A549 treated with CpdA at 1 μM for 4 hours (cell line): ENCODE measurements at places on chromosomes 7 and 10. TPM values are rescaled to one million over a fixed set of nuclear protein-coding genes. Genes with fewer than 3 reads are reported as not detected.

SPDYE2B gene
- total RNA-seq = not detected in 5 replicates

LSM5 gene
- total RNA-seq = 80.5 to 110 TPM (median 95.1 TPM) in 5 replicates

SKIDA1 gene
- total RNA-seq = 0.85 to 1.6 TPM (median 1.5 TPM) in 5 replicates

LRRC17 gene
- total RNA-seq = 0.07 to 0.12 TPM (median 0.07 TPM) in 3 of 5 replicates, not detected in the others
